GM23248 (cell line): ENCODE measurements at places on chromosomes 16 and 17.

DNA sequence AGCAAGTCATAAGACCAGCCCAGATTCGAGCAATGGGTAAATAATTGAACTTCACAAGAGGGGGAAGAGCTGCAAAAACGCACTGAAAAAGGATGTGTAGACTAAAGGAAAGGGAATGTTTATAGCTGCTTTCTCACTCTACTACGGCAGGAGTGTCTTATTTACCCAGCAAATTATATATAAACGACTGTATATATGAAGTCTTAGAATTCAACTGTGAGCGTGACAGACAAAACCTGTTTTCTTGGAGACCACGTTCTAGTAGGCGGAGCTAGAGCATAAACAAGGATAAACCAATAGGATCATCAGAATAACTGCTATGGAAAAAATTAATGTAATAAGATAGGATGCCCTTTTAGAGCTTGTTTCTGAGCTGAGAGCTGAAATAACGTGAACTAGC lies 394.6 kb upstream of the MON1B start:
- H3K27ac ChIP-seq, result no peak overlapping the region
- H3K4me1 ChIP-seq, result no peaks in the 10 kb centered on the region
- H3K36me3 ChIP-seq, result no peaks in the 10 kb centered on the region
- H3K27me3 ChIP-seq, result no peaks in the 10 kb centered on the region
- no peak overlapping the region for H3K4me3 ChIP-seq

DNA sequence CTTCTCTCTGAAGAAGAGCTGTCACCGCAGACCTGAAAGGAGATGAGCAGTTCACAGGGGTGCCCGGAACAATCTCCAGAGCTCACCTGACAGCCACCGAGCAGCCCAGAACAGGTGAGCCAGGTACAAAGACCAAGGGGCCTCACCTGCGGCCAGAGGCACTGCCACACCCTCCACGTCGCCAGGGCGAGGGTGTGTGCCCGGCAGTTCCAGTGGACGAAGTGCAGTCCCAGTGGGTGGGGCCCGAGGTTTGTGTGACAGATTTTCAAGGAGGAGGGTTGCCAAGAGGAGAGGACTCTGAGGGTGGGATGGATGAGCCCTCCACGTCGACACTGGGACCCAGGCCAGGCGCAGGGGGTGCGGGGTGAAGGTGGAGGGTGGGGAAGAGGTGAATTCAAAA lies 61.7 kb downstream of the SMPD3 start:
- H3K27ac ChIP-seq, result no peak overlapping the region
- H3K36me3 ChIP-seq, result no peaks in the 10 kb centered on the region
- H3K4me3 ChIP-seq, result no peak overlapping the region

DNA sequence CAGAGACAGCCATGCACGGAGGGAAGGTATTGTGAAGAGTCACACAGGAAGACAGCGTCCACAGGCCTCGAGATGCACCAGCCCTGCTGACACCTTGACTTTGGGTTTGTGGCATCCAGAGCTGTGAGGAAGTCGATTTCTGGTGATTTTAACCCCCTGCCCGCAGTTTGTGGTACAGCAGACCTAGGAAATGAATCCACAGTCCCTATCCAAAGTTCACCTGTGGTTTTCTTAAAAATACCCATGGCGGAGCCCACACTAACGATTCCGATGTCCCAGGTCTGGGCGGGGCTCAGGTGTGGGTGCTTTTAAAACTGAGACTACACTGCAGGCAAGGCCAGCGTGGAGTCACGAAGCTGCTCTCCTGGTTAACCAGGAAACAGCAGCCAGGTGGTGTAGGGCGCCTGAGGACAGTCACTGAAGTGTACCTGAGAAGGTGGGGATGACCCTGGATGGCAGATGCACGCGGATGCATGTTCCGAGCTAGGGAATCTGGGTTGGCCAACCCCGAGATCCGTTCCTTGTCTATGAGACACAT lies 14.4 kb upstream of the MEAK7 start:
- no peaks in the 10 kb centered on the region for H3K27me3 ChIP-seq
- H3K36me3 ChIP-seq, result no peaks in the 10 kb centered on the region
- no peak overlapping the region for H3K27ac ChIP-seq

GRCh38 chr16:8631818-8632465 lies 10.4 kb downstream of the METTL22 start:
- no peak for DNase-seq
- no peak overlapping the region for H3K27ac ChIP-seq
- H3K4me1 ChIP-seq, result no peaks in the 10 kb centered on the region
- H3K36me3 ChIP-seq, result peaks cover 42% of the 10 kb centered on the region; the same call in 1 of the 2 replicates

DNA sequence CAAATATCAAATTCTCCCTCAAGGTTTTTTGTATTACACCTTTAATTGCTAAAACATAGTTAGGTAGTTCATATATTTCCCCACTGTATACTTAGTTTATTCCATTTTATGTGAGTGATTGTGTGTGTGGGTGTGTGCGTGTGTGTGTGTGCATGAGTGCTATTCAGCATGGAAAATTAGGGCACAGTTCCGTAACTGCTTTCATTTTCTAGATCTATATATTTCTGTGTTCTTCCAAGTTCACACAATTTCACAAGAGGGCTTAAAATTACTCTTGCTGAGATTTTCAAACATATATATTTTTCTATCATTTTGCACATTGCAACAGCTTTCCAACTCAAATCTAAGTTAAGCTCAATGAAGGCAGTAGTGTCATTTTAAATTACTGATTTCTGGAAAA lies 782.9 kb upstream of the SOX9 start:
- H3K4me3 ChIP-seq, result no peak overlapping the region; the same call in 1 of the 2 replicates
- no peak for DNase-seq
- no peak overlapping the region for H3K27ac ChIP-seq
- H3K27me3 ChIP-seq, result no peaks in the 10 kb centered on the region

- H3K36me3 ChIP-seq, result no peaks in the 10 kb centered on the region
- peak; percentile 18 for DNase-seq
- no peaks in the 10 kb centered on the region for H3K27me3 ChIP-seq
- peak overlapping the region; percentile 44 for H3K27ac ChIP-seq
Observed at GRCh38 chr17:13646969-13647542, 45.3 kb upstream of the HS3ST3A1 start.

DNA sequence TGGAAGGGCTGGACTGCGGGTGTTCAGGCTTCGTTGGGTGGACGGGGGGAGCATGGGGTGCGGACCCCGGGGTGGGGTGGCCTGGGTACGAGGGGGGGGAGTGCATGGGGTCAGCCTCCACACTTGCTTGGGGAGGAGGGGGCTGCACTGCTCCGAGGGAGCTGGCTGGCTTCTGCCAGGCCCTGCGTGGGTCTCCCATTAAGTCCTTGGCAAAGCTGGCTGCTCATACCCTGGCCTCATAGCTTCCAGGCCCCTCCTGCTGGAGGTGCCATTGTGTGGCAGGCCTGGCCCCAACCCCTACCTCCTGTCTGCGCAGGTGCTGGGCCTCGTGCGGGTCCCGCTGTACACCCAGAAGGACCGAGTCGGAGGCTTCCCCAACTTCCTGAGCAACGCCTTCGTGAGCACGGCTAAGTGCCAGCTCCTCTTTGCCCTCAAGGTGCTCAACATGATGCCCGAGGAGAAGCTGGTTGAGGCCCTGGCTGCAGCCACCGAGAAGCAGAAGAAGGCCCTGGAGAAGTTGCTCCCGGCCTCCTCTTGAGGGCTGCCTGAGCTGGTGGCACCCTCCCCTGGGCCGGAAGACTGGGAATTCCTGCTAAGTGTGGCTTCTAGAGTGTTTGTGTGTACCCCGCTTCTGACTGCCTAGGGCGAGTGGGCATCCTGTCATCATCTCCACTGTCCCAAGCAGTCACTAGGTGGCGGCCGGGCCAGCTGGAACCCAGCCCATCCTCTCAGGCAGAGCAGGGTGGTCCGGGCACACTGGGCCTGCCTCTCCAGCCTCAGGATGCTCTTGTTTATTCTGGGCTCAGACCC lies 1.5 kb downstream of the NUDT16L1 start:
- H3K27ac ChIP-seq, result peak overlapping the region; percentile 47
- H3K4me1 ChIP-seq, result peaks cover 14% of the 10 kb centered on the region
- peak overlapping the region; percentile 81 for H3K4me3 ChIP-seq
- 0 out of 2 replicates have a peak, but pooled peaks cover 3% of the 10 kb centered on the region for H3K36me3 ChIP-seq
- H3K27me3 ChIP-seq, result no peaks in the 10 kb centered on the region
- DNase-seq, result peak; percentile 44

DNA sequence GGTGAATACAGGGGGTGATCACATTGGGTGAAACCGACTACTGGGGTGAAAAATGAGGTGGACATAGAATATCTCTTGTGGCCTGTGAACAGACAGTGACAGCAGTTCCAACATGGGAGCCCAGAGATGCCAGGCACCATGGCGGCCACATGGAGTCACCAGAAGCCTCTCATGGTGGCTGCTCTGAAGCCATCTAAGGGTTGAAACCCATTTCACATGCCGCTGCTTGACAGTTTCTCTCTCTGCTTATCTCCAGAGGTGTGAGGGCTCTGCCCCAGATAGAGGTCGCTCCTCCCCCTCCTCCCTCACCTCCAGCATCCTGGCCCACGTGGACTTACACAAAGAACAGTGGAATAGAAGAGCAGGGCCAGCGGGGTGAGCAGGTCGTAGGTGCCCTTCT lies 37.9 kb upstream of the PIK3R6 start:
- H3K27me3 ChIP-seq, result peaks cover 17% of the 10 kb centered on the region
- no peak for DNase-seq
- no peaks in the 10 kb centered on the region for H3K36me3 ChIP-seq
- no peak overlapping the region for H3K4me3 ChIP-seq
- H3K4me1 ChIP-seq, result no peaks in the 10 kb centered on the region

DNA sequence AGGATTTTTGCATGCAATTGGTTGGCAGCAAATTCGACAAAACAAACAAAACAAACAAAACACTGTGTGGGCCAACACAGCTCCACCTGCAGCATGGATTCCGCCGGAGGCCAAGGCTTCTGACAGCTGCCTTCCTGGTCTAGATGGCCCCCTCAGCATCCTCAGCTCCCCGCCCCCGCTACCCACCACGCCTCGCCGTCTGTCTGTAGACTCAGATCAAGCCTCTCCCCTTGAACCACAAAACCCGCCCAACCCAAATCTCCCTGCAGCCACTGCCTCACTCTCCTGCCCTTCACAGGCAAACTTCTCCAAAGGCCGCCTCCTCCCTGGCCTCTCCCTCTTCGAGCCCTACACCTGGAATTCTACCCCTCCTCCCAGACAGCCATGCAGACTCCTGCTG lies 57.9 kb downstream of the RTN4RL1 start:
- no peak overlapping the region for H3K4me3 ChIP-seq
- H3K27ac ChIP-seq, result no peak overlapping the region
- no peaks in the 10 kb centered on the region; the same call in 1 of the 2 replicates for H3K27me3 ChIP-seq
- DNase-seq, result no peak
- H3K4me1 ChIP-seq, result no peaks in the 10 kb centered on the region
- no peaks in the 10 kb centered on the region for H3K36me3 ChIP-seq
